ENCODE measurements at places on chromosomes 5 and 9. TPM values are rescaled to one million over a fixed set of nuclear protein-coding genes. Genes with fewer than 3 reads are reported as not detected.

- H3K27ac ChIP-seq, result no peak overlapping the region
- H3K27me3 ChIP-seq, result no peaks in the 10 kb centered on the region
- no peaks in the 10 kb centered on the region for H3K36me3 ChIP-seq
- no peaks in the 10 kb centered on the region for H3K4me1 ChIP-seq
- no peak overlapping the region for H3K4me3 ChIP-seq
Observed at GRCh38 chr5:59637884-59638580, 255.5 kb downstream of the PDE4D start.

- peaks cover 31% of the 10 kb centered on the region for H3K4me1 ChIP-seq
- H3K4me3 ChIP-seq, result no peak overlapping the region
- H3K27me3 ChIP-seq, result no peaks in the 10 kb centered on the region
- H3K27ac ChIP-seq, result no peak overlapping the region
- no peak for DNase-seq
Observed at GRCh38 chr9:121294151-121294743, 26.3 kb downstream of the GSN start.

- H3K27ac ChIP-seq, result no peak overlapping the region
- H3K36me3 ChIP-seq, result no peaks in the 10 kb centered on the region
- H3K4me3 ChIP-seq, result no peak overlapping the region
- DNase-seq, result no peak
Observed at GRCh38 chr5:15957124-15957523, 222.5 kb downstream of the MARCHF11 start.

- no peaks in the 10 kb centered on the region for H3K4me1 ChIP-seq
- H3K27me3 ChIP-seq, result no peaks in the 10 kb centered on the region
- no peak overlapping the region for H3K4me3 ChIP-seq
- no peaks in the 10 kb centered on the region for H3K36me3 ChIP-seq
- DNase-seq, result no peak
- H3K27ac ChIP-seq, result no peak overlapping the region
Observed at GRCh38 chr5:170597109-170597751, 93.4 kb downstream of the KCNIP1 start.

DNA sequence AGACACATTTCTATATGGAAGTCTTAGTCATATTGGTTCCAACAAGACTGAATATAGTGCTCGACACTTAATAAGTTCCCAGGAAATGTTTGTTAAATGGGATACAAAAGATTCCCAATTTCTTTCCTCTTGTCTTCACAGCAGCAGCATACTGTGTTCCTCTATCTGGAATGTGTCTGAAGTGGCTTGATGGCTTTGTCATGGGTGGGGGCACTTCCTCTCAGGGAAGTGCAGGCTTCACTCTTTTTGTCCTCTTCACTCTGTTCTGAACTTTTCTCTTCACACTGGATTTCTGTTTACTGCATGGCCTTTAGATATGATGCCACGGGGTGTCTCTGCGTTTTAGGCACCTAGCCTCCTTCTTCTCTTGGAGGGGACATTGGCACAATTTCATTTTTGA lies 127.7 kb upstream of the C9orf72 start:
- DNase-seq, result no peak
- H3K36me3 ChIP-seq, result no peaks in the 10 kb centered on the region
- no peak overlapping the region for H3K27ac ChIP-seq
- peaks cover 13% of the 10 kb centered on the region for H3K4me1 ChIP-seq
- H3K4me3 ChIP-seq, result no peak overlapping the region
- H3K27me3 ChIP-seq, result no peaks in the 10 kb centered on the region

DNA sequence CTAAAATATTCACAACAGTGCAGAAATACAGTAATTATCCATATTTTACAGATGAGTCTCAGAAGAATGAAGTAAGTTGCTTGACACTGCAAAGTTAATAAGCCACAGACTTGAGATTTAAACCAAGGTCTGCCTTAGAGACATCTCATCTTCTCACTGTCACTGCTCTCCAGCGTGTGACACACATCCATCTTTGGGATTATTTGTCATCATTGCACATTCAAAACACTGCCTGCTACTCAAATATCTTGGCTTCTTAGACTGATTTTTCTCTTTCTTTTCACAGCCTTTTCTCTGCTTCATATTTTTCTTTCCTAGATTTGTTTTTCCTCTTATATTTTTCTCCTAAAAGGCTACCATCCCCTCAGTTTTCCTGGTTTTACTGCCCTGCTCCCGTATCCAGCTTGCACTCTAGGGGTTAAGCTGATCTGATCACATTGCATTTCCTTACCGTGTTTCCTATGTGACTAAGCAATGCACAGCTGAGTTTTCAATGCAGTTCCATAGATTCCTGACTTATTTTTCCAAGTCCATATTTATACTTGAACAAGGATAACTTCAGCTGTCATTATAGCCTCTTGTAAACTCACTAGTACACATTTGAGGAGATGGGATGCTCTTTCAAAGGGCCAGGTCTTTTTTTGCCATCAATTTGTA lies 353.0 kb downstream of the PLK2 start:
- no peaks in the 10 kb centered on the region for H3K4me1 ChIP-seq
- H3K36me3 ChIP-seq, result no peaks in the 10 kb centered on the region
- no peak overlapping the region for H3K4me3 ChIP-seq
- 0 out of 2 replicates have a peak, but pooled peaks cover 2% of the 10 kb centered on the region for H3K27me3 ChIP-seq

DNA sequence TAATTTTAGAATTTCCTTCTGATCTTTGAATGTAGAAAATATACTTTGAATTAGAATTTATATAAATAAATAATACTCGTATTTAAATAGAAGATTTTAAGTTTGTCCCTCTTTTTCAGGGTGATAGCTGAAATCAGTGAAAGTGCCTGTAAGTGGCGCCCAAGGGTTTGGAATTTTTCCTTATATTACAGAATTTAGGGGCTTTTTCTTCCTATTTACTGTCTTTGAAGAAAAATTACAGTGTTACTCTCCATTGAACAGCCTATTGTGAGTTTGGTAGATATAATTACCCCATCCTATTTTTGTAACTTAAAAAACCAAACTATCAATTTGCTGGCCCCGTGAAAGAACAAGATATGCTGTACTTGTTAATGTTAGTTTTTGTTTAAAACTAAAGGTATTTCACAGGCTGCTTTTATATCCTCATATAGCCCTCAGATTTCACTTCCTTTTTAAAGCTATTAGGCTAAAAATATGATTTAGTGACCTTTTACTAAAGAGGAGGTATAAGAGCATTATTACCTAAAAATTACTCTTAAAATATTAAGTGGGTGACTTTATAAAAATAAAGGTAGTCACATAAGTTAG lies 3.2 kb downstream of the MAP3K1 start:
- H3K27me3 ChIP-seq, result no peaks in the 10 kb centered on the region
- peaks cover 71% of the 10 kb centered on the region for H3K4me1 ChIP-seq
- H3K27ac ChIP-seq, result peak overlapping the region; percentile 91
- DNase-seq, result peak; percentile 79

GRCh38 chr5:119049824-119050449 lies 20.9 kb upstream of the DMXL1 start:
- H3K27ac ChIP-seq, result no peak overlapping the region
- no peaks in the 10 kb centered on the region for H3K4me1 ChIP-seq
- H3K36me3 ChIP-seq, result no peaks in the 10 kb centered on the region
- no peak for DNase-seq

DNA sequence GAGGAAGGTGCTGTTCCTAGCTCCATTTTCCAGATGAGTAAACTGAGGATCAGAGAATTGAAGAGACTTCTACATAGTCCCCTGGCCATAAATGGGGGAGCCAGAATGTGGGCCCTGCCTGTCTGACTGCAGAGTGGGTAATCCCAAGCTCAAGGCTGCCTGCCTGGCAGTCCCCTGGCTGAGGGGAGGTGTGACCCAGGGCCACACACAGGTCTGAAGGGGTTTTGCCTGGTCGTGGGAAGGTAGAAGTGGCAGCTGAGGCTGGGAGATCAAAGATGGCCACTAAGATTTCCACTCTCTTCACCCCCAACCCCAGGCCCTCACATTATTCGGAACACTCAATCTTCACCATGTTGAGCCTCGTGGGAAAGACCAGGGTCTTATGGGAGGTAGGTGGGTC lies 176.3 kb downstream of the MACROH2A1 start:
- no peak overlapping the region for H3K4me3 ChIP-seq
- DNase-seq, result no peak
- H3K36me3 ChIP-seq, result no peaks in the 10 kb centered on the region
- no peak overlapping the region for H3K27ac ChIP-seq
- peaks cover 24% of the 10 kb centered on the region for H3K4me1 ChIP-seq

- DNase-seq, result peak; percentile 47
- no peaks in the 10 kb centered on the region for H3K36me3 ChIP-seq
- H3K27me3 ChIP-seq, result no peaks in the 10 kb centered on the region
- H3K4me3 ChIP-seq, result no peak overlapping the region
Observed at GRCh38 chr9:131719262-131719908, 20.5 kb downstream of the RAPGEF1 start.

The NRARP gene
- total RNA-seq, result 1.4 TPM

The ARAP3 gene
- not detected for total RNA-seq

The UGCG gene
- 24.2 TPM for total RNA-seq
